GM12891 (cell line): ENCODE measurements at places on chromosomes 7 and 10.

GRCh38 chr7:89837515-89837914 is 316.8 kb upstream of the STEAP1 start:
- DNase-seq = no peak

GRCh38 chr7:108211382-108212201 is 81.4 kb upstream of the LAMB4 start:
- DNase-seq = no peak

DNA sequence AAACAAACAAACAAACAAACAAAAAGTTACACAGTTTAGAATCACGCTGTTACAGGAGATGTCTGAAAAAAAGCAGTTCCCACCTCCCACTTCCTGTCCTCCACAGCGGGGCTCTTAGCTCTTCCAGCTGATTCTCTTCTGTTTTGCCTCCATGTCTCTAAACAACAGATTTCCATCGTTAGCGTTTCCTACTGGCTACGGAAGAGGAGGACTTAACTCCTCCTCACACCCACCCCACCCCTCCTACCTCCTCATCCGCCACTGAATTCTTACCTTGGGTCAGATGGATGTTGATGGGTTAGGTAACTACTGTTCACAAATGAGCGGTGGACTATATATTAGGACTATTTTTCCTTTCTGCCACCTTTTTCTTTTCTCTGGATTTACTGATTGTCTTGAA is 36.8 kb upstream of the NUB1 start:
- DNase-seq = no peak

DNA sequence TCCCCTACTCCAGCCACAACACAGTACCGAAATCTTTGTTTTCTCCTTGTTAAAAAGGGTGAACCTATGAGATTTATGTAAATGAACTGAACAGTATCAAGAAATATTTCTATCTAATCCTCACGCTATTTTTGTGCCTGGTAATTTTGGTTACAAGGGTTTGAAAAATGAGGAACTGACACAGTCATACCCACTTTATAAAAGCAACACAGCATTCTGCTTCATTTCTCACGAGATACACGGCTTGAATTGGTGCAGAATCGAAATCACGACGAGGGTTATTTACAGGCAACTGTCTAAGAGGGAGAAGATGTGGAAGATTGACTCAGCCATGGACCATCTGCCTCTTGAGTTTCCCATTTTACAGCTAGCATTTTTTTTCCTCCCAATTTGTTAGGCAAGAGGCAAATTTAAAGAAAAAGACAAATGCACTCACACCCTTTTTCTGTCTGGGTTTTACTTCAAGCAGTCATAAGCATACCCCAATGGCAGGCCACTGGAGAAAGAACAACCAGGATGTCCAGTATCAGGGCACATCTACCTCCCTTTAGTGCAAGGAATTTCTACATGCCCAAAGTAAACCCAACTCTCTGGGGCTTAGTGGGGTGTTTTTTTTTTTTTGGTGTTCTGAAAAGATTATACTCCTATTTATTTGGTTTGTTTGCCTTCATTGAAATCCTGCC is 108.1 kb downstream of the ITGB8 start:
- no peak for DNase-seq

DNA sequence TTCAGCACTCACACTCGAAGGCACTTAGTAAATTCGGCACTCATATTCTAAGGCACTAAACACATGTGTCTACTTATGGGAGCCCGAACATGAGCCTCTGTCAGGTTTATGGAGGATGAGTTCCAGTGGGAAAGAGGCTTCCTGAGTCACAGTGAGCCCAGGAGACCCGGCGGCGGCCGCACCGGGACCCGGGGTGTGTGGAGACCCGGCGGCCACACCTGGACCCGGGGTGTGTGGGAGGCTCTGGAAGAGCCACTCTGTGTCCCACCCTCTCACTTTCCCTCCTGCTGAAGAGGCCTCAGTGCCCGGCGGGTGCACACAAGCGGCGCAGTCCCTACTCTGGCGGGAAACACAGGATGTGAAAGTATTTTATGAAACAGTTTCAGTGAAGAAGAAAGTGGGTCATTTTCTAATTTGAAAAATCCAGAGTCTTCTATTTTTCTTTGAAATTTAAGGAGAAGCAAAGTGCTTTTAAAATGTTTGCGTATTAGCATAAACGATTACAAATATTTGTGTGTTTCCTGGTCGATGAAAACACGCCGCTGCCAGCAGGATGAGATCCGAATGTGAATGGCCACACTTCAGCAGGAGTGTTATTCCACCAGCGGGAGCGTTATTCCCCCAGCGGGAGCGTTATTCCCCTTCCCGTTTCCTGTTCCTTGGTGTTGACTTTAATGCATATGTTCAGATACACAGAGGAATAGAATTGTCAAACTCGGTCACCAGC is 625.1 kb downstream of the DNAJB6 start:
- DNase-seq = no peak

GRCh38 chr10:21532694-21533466 is 1.2 kb upstream of the MLLT10 start:
- DNase-seq = no peak
